ENCODE measurements at places on chromosomes 2 and 18. TPM values are rescaled to one million over a fixed set of nuclear protein-coding genes. Genes with fewer than 3 reads are reported as not detected.

- no peaks in the 10 kb centered on the region for H3K4me1 ChIP-seq
- no peak overlapping the region for H3K27ac ChIP-seq
- H3K36me3 ChIP-seq: no peaks in the 10 kb centered on the region
- H3K27me3 ChIP-seq: peaks cover 8% of the 10 kb centered on the region
- no peak overlapping the region for H3K4me3 ChIP-seq
These were observed 106.9 kb upstream of the SLC8A1 start for GRCh38 chr2:40558761-40559160.

DNA sequence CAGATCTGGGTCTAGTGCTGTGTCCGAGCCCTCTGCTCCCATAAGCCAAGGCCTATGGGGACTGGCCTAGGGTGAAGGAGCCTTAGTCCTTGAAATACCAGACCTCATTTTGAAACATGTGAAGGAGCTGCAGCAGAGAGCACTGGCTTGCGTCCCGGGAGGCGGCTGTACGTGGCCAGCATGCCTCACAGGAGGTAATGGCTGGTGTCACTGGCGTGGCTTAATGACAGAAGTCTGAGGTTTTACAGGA lies 72.7 kb upstream of the OTOS start:
- H3K4me1 ChIP-seq: no peaks in the 10 kb centered on the region
- H3K27me3 ChIP-seq: 0 out of 2 replicates have a peak, but pooled peaks cover 4% of the 10 kb centered on the region
- no peak overlapping the region for H3K27ac ChIP-seq
- H3K4me3 ChIP-seq: no peak overlapping the region

- no peak overlapping the region for H3K4me3 ChIP-seq
- no peak overlapping the region for H3K27ac ChIP-seq
- H3K36me3 ChIP-seq: no peaks in the 10 kb centered on the region
- no peaks in the 10 kb centered on the region for H3K27me3 ChIP-seq
These were observed 7.7 kb downstream of the RAB27B start for GRCh38 chr18:54835944-54836343.

DNA sequence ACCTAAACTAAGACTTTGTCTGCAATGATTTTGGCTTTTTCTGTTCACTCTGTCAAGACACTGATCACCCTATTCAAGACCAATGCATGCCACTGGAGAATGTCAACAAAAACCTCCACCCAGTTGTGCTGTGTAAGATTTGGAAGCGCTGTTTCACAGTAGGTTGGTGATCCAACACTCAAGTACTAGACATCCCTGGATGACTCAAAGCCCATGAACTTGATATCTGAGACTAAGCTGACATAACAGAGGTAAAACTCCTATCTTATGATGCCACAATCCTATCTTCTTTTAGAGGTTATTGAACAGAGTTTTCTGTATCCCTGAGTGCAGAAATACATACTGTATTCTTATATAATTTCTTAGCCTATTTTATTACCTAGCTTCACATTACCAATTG lies 251.3 kb upstream of the ETAA1 start:
- no peaks in the 10 kb centered on the region for H3K27me3 ChIP-seq
- DNase-seq: no peak
- H3K36me3 ChIP-seq: no peaks in the 10 kb centered on the region
- no peak overlapping the region for H3K4me3 ChIP-seq
- no peak overlapping the region for H3K27ac ChIP-seq

DNA sequence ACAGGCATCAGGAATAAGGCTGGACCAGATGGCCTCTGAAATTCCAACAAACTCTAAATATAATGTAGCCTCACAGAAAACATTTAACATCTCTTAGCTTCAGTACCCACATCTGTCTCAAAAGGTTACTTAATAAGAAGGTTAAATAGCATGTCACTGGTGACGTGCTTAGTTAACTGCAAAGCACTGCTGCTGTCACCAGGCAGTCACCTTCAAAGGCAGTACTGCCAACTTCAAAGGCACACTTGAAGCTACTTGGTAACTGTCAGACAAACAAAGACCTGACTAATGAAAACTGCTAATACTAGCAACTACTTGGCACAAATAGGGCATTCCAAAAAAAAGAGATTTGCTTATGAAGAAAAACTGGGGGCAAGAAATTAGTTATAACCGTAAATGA lies 36.2 kb downstream of the EPG5 start:
- H3K4me3 ChIP-seq: no peak overlapping the region
- peaks cover 6% of the 10 kb centered on the region for H3K4me1 ChIP-seq
- H3K36me3 ChIP-seq: peaks cover 7% of the 10 kb centered on the region

- H3K36me3 ChIP-seq: no peaks in the 10 kb centered on the region
- DNase-seq: no peak
- no peak overlapping the region for H3K27ac ChIP-seq
- H3K4me3 ChIP-seq: no peak overlapping the region
- 0 out of 2 replicates have a peak, but pooled peaks cover 4% of the 10 kb centered on the region for H3K27me3 ChIP-seq
- H3K4me1 ChIP-seq: no peaks in the 10 kb centered on the region
These were observed 39.2 kb downstream of the FAM161A start for GRCh38 chr2:61814539-61815160.

DNA sequence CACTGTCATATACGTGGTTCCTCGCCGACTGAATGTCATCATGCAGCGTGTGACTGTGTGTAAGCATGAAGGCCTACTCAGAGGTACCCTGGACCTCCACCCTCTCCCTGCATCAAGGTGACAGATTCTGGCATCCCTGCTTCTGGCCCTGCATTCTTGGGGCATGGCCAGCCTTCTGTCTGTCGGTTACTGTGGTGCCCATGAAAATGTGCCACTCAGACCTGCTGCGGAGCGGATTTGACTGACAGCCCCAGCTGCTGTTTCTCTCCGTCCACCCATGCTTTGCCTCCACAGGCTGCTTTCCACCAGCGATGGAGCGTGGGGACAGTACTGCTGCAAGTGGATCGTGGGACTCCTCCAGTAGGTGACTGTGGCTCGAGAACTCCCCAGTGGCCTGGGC lies 9.6 kb downstream of the TMEM177 start:
- no peaks in the 10 kb centered on the region for H3K36me3 ChIP-seq
- no peak overlapping the region for H3K27ac ChIP-seq
- H3K4me1 ChIP-seq: no peaks in the 10 kb centered on the region
- H3K4me3 ChIP-seq: no peak overlapping the region
- H3K27me3 ChIP-seq: no peaks in the 10 kb centered on the region

The NTSR2 gene
- total RNA-seq: not detected

The IHH gene
- total RNA-seq: 0.17 TPM

The CCDC68 gene
- 6.6 TPM for total RNA-seq

The IMPA2 gene
- 32.5 TPM for total RNA-seq

The KCNE4 gene
- not detected for total RNA-seq

Data from HCT116 (cell line).